ENCODE measurements at places on chromosomes 6 and 20.

GRCh38 chr6:37284781-37285180, 26.8 kb upstream of the TMEM217 start:
- DNase-seq, result no peak

DNA sequence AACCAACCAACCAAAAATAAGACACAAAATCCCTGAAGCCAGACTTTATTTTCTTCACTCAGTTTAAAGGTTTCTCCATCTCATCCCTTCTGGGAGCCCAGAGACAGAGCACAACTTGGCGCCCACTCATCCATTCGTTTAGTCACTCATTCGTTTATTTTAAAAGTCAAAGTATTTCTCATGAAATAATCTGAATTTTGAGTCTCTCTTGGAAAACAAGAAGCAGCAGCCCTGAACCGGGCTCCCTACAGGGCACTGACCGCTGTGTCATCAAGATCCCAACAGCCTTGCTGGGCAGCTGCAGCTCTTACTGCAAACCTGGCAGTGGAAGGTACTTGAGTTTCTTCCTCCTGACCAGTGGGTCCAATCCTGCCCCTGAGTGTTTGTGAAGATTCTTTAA, 171.6 kb downstream of the THBS2 start:
- no peak for DNase-seq

- DNase-seq, result no peak
Measured at GRCh38 chr20:59817846-59818615, 115.4 kb downstream of the SYCP2 start.

DNA sequence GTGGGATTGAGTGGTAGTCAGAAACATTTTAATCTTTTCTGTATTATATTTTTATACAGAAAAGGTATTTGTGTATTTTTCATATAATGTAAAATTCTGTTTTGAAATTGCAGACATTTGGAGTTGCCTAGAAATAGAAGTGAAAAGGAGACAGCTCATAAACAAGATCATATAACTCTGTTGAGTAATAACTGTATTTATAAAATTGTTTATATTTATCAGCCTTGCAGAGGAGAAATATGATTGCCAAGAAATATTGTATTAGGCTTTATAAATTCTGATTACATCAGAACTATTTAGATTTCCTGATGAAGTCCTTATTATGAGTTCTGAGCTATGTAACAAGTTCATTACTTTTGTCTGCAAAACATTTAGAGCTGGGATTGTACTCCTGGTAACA, 55.3 kb downstream of the RIPOR2 start:
- no peak for DNase-seq

DNA sequence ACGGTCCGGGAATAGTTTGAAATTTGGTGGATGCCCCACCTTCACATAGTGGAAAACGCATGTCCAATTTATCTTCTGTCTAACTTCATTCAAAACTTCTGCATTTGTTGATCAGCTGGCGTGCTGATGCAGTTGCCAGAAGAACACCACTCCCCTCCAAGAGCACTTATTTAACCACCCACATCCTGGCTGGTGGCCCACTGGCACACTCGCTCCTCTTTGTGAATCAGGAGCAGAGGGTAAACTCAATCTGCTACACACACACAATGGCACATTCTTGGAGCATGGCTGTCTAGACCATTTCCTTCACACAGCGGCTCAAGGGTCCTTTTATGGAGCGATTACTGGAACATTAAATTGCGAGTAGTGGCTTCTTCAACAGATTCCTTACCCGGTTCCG, 55.1 kb upstream of the CEP162 start:
- no peak for DNase-seq

DNA sequence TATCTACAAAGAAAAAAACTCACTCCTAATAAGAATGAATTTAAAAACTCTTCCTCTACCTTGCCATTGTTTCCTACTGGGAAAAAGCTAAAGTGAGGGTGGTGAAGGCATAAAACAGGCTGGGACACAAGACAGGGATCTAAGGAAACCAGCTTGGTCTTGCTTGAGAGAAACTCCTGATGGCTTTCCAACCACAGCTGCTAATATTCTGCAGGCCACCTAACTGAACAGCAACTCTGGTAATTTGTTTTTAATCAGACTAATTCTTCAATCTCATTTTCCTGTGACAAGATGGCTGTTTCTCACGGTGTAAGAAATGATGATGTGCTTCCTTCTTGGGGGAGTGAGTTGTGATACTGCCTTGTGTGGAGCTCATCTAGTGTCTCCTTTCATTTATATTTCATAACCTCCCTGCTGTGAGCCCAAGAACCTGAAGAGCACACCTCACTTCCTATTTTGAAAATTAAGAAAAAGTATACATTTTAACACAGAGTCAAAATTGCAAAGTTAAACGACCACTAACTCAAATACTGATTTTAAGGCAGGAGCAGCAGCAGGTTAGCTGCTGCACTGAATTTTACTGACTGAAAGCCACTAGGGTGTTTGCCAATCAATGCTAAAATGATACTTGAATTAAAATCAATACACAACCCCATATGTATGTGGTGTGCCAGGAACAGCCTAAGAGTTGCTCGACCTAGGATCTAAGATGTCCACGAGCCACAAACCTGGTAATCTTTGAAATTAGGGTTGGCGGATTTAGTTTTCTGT, 58.0 kb downstream of the BACH2 start:
- DNase-seq, result no peak

DNA sequence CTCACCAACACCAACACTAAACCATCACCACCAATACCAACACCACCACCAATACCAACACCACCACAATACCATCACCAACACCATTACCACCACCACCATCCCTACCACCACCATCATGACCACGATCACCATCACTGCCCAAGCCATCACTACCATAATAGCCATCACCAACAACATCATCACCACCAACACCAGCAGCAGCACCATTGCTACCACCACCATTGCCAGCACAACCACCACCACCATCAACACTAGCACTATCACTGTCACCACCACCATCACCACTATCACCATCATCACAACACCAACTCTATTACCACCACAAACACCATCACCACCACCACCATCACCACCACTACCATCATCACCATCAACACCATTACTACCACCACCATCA, 53.0 kb downstream of the TMEM242 start:
- no peak for DNase-seq

DNA sequence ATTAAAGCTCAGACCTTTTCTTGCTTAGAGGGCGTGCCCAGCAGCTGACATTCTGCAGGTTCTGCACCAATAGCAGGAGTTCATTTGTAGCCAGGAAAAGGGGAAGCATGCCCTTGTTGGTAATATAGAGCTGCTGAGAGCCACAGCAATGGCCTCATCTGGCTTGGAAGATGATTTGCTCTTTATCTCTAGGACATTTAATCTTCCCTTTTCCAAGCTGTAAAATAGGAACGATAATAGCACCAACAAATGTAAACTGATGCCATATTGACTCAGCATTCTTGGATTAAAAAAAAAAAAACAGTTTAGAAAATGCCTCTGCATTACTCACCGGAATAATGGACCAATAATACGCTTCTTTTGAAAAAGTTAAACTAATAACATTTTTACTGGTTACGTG, 93.4 kb upstream of the SLC2A12 start:
- no peak for DNase-seq

GRCh38 chr20:3543901-3544507, 73.2 kb downstream of the ATRN start:
- DNase-seq, result no peak

- no peak for DNase-seq
Measured at GRCh38 chr6:15036690-15037245, 209.1 kb upstream of the JARID2 start.

GRCh38 chr6:56293781-56294180, 46.4 kb upstream of the COL21A1 start:
- DNase-seq, result no peak

DNA sequence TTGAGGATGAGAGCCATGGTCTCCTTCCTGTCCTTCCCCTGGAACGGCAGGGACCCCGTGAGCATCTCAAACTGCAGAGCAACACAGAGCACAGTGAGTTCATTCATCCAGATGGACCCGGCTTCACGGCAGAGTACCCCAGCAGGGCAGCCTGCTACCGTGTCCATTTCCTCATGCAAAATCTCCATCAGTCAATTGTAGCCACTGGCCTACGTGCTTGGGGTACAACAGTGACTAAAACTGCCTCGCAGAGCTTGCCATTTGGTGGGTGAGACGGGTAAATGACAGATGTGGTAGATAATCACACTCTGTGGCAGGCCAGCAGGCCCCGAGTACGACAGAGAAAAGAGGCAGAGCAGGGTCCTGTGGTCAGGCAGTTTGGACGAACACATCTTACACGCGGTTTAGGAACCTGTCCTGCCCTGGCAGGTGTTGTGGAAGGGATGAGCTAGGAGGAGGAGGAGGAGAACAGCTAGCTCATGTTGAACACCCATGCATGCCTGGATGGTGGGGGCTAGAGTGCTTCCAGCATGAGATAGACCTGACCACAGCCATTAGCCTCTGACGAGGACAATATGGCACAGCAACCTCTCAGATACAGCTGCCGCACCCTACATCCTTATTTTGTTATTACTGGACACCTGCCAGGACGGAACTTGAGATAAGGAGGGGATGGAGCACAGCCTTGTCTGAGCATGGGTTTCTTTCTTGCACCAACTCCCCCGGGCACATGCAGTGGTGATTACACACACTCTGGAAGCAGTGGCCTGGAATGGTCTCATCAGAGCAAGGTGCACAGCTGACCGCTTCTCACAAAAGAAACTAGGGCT, 95.6 kb downstream of the RAMACL start:
- no peak for DNase-seq

DNA sequence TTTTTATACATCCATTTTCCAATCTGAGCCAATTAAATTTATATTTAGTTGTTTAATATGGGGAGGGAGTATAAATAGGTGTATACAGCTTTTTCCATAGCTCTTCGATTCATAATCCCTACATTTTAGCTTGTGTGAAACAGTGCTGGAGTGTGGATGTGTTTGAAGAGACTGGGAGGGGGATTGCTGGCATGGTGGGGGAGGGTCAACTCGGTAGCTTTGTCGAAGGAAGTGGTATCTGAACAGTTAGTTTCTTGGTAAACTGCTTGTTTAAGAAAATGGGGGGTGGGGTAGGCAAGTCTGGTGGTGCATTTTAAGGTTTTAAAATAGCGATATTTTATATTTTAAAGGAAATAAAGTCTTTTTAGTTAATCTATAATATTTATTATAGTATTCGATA, 1.4 kb upstream of the LIN28B start:
- no peak for DNase-seq
